ENCODE measurements at places on chromosomes 1 and 21. TPM values are rescaled to one million over a fixed set of nuclear protein-coding genes. Genes with fewer than 3 reads are reported as not detected.

DEPDC1 gene
- total RNA-seq, result not detected

LDLRAD1 gene
- not detected for total RNA-seq

BOLA1 gene
- total RNA-seq, result 28.0 TPM

CD84 gene
- total RNA-seq, result 2.5 TPM

PDZK1IP1 gene
- 10.6 TPM for total RNA-seq

RNU1-2 gene
- not detected for total RNA-seq

TARDBP gene
- 60.8 TPM for total RNA-seq

C1QC gene
- 31.4 TPM for total RNA-seq

ADCY10 gene
- 0.35 TPM for total RNA-seq

PPIAL4G gene
- not detected for total RNA-seq

ZBTB8B gene
- total RNA-seq, result 0.04 TPM

SYCP1 gene
- not detected for total RNA-seq

IFNGR2 gene
- total RNA-seq, result 47.3 TPM

LMOD1 gene
- 42.2 TPM for total RNA-seq

KRTAP15-1 gene
- not detected for total RNA-seq

DNA sequence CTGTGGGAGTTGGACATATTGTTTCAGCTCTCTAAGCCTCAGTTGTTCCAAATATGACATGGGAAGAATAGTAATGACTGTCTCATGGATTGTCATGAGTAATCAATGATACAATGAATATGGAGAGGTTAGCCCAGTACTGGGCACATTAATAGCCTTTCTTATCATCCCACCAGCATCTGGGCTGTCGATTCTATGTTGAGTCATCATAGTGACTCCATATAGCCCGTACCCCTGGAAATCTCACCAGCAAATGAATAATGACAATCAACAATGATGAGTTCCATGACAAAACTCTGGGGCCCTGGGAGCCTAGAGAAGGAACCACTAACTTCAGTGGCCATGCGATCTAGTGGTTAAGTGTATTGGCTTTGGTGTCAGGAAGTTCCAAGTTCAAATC lies 39.7 kb upstream of the GJB5 start:
- no peak overlapping the region for H3K27ac ChIP-seq
- H3K36me3 ChIP-seq, result no peaks in the 10 kb centered on the region
- no peak for DNase-seq
- no peak overlapping the region for H3K4me3 ChIP-seq

GRCh38 chr1:247274605-247275256 lies 18.9 kb downstream of the VN1R5 start:
- no peaks in the 10 kb centered on the region for H3K27me3 ChIP-seq
- no peak overlapping the region for H3K27ac ChIP-seq
- no peak for DNase-seq
- H3K36me3 ChIP-seq, result no peaks in the 10 kb centered on the region

- no peak overlapping the region for H3K27ac ChIP-seq
- no peak overlapping the region for H3K4me3 ChIP-seq
- no peaks in the 10 kb centered on the region for H3K36me3 ChIP-seq
- DNase-seq, result no peak
- H3K4me1 ChIP-seq, result peaks cover 8% of the 10 kb centered on the region
- peaks cover 3% of the 10 kb centered on the region for H3K27me3 ChIP-seq
Measured at GRCh38 chr1:166884040-166884642, 8.1 kb upstream of the TADA1 start.

DNA sequence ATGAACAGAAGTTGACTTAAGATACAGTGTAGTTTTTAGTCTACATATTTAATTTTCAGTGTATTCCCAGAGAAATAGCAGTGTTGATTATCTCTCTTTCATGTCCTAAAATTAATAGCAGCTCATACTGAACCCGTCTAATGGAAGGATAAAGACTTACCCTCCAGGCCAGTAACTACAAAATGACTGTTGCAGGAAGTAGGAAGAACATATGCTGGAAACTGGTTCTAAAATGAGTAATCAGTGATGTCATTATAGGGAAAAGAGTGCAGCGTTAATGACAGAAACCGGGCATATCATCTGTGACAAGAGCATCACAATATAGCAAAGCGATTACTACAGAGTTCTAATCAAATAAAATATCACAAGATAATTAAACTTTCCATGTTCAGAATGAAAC lies 385.5 kb downstream of the SMYD3 start:
- no peak overlapping the region for H3K4me3 ChIP-seq
- H3K27me3 ChIP-seq, result no peaks in the 10 kb centered on the region
- H3K36me3 ChIP-seq, result no peaks in the 10 kb centered on the region
- H3K27ac ChIP-seq, result no peak overlapping the region

DNA sequence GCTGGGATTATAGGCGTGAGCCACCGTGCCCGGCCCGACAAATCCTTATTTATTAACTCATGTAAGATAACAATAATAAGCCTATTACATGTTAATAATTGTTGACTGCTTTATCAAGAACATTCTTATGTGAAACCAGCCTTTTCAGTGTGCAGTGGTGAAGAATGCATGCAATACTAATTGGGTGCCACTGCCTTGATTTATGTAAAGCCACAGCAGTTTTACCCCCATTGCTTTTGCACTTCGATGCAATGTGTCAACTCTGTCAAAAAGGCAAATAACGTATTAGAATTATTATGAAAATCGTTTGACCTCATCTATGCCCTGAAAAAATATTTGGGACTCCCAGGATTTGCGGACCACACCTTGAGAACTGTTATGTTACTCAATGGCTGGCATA lies 18.3 kb downstream of the NPR1 start:
- peak overlapping the region; percentile 91 for H3K27ac ChIP-seq
- DNase-seq, result no peak
- no peaks in the 10 kb centered on the region for H3K36me3 ChIP-seq
- no peak overlapping the region for H3K4me3 ChIP-seq
- H3K4me1 ChIP-seq, result no peaks in the 10 kb centered on the region

GRCh38 chr1:54537611-54538010 lies 10.4 kb upstream of the ACOT11 start:
- H3K36me3 ChIP-seq, result no peaks in the 10 kb centered on the region
- H3K4me1 ChIP-seq, result no peaks in the 10 kb centered on the region
- H3K27me3 ChIP-seq, result no peaks in the 10 kb centered on the region

GRCh38 chr1:225770561-225771248 lies 6.9 kb upstream of the SRP9 start:
- H3K36me3 ChIP-seq, result no peaks in the 10 kb centered on the region
- no peak overlapping the region for H3K27ac ChIP-seq
- H3K4me3 ChIP-seq, result no peak overlapping the region
- no peak for DNase-seq

GRCh38 chr1:65230731-65231481 lies 78.4 kb upstream of the DNAJC6 start:
- no peak overlapping the region for H3K4me3 ChIP-seq
- no peaks in the 10 kb centered on the region for H3K27me3 ChIP-seq
- no peak overlapping the region for H3K27ac ChIP-seq
- no peaks in the 10 kb centered on the region for H3K36me3 ChIP-seq
- DNase-seq, result no peak

DNA sequence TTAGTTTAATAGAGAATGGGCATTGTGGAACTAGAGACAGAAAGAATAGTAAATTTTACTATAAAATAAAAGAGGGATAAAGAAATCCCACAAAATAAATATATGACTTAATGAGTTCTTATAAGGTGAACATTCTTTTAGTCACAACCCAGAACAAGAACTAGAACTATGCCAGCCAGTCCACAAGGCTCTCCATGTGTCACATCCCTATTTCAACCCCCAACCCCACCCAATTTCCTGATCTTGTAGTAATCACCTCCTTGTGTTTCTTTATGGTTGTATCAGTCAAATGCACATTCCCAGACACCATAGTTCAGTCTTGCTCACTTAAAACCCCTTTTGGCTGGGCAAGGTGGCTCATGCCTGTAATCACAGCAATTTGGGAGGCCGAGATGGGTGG lies 662.3 kb upstream of the CAMK1G start:
- no peak for DNase-seq
- H3K4me1 ChIP-seq, result no peaks in the 10 kb centered on the region
- H3K36me3 ChIP-seq, result no peaks in the 10 kb centered on the region
- H3K27ac ChIP-seq, result no peak overlapping the region

GRCh38 chr21:17988102-17988437 lies 168.9 kb upstream of the C21orf91 start:
- H3K27me3 ChIP-seq, result no peaks in the 10 kb centered on the region
- H3K27ac ChIP-seq, result no peak overlapping the region
- no peak for DNase-seq
- H3K4me1 ChIP-seq, result no peaks in the 10 kb centered on the region
- no peaks in the 10 kb centered on the region for H3K36me3 ChIP-seq
- no peak overlapping the region for H3K4me3 ChIP-seq

DNA sequence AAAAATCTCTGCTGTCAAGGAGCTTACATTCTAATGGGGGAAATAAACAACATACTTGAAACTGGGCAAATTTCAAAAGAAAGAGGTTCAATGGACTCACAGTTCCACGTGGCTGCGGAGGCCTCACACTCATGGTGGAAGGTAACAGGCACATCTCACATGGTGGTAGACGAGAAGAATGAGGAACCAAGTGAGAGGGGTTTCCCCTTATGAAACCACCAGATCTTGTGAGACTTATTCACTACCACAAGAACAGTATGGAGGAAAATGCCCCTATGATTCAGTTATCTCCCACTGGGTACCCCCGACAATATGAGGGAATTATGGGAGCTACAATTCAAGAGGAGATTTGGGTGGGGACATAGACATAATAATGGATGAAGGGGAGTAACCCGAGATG lies 226.4 kb downstream of the ZP4 start:
- H3K4me1 ChIP-seq, result no peaks in the 10 kb centered on the region
- no peaks in the 10 kb centered on the region for H3K27me3 ChIP-seq
- peaks cover 23% of the 10 kb centered on the region for H3K36me3 ChIP-seq

DNA sequence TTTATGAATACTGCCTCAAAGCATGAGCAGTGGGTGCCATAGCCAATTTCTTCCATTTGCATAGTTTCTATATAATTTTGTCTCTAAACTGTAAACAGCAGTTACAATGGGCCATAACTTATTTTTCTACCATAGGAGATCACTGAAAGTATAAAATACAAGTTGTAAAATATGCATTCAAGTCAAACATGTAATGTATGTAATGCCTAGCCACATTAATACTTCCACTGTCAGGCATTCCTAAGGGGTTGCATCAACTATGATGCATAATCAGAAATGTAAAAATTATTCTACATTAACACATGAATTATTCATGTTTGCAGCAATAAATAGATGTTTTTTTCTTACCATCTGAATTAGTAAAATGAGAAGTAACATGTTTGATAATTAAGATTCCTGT lies 560.3 kb upstream of the ZP4 start:
- H3K36me3 ChIP-seq, result no peaks in the 10 kb centered on the region
- no peaks in the 10 kb centered on the region for H3K27me3 ChIP-seq
- no peak overlapping the region for H3K4me3 ChIP-seq
- no peaks in the 10 kb centered on the region for H3K4me1 ChIP-seq
- no peak overlapping the region for H3K27ac ChIP-seq
- no peak for DNase-seq

DNA sequence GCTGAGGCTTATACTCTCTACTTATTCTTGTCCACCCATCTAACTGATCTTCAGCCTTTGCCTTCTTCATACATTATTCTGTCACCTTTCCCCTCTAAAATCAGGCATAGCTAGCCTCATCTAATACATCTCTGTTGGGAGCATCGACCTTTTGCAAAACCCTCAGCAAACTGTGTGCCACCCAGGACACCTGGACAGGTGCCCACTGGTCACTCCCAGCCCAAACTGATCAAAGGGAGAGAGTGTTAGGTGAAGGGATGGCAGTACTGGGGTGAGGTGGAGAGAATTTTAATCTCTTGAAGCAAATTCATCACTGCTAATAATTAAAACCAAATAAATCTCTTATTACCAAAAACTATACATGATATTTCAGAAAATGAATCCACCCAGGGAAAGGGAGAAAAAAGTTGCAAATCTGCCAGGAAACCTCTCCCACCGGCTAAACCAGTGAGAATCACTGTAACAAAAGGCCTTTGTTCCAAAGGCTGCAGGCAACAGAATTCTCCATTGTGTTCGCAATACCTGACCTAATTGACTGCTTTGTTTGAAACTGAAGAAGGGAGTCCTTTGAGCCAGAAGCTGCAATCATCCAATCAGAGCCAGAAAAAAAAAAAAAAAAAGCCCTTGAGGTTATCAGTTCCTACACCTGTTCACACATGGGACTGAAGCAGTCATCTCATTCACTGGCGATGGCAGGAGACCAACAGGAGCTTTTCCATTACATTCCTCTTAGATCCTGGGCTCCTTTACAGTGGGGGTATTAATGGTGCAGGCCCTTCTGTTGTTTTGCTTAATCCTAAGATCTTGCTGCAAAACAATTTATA lies 172.6 kb downstream of the APP start:
- DNase-seq, result no peak
- H3K4me1 ChIP-seq, result no peaks in the 10 kb centered on the region
- no peak overlapping the region for H3K4me3 ChIP-seq
- H3K36me3 ChIP-seq, result no peaks in the 10 kb centered on the region
- H3K27ac ChIP-seq, result no peak overlapping the region
- H3K27me3 ChIP-seq, result no peaks in the 10 kb centered on the region

GRCh38 chr1:244354810-244355278 lies 96.9 kb downstream of the ADSS2 start:
- no peaks in the 10 kb centered on the region for H3K36me3 ChIP-seq
- no peak for DNase-seq
- H3K4me3 ChIP-seq, result no peak overlapping the region
- H3K27ac ChIP-seq, result no peak overlapping the region

DNA sequence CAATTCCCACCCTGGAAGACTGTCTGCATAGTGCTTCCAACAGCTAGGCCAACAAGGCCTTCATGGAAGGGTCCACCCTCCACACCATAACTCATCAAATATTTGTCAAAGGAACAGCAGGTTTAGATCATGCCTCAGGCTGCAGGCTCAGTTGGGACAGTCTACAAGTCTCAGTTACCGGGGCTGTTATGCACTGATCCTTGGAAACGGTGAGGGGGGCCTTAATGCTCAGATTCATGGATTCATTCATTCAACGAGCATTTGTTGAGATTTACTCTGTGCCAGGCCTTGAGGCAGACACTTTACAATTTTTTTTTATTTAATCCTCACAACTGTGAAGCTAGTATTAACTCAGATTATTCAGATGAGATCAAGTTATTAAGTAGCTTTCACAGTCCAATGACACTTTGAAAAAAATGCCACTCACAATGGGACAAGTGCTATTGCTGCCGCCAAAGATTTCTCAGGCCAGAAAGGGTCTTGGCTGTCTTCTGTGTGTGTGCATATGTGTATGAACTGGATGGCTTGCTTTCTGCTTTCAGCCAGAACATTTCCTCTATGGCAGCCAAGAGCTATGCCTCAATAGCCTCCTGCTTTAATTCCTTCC lies 8.9 kb upstream of the C1orf216 start:
- H3K36me3 ChIP-seq, result no peaks in the 10 kb centered on the region
- no peak for DNase-seq
- H3K27ac ChIP-seq, result no peak overlapping the region
- H3K27me3 ChIP-seq, result no peaks in the 10 kb centered on the region
- no peak overlapping the region for H3K4me3 ChIP-seq

DNA sequence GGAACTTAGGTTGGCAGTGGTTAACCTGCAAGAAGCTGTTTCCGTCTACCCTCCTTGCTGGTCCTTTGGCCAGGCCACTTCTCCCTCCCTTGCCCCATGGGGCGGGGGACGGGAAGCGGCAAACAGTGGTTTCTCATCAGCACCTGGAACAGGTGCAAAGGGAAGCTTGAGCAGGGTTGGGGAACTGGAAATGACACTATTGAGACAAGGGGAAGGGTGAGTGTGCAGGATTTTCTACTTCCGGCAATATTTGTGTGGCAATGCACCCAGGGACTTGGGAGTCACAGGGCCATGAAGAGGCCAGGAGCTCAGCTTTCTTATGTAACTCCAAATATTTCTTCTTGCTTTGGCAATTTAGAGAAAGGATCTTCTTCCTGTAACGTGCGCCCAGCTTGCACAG lies 29.0 kb upstream of the SARS1 start:
- DNase-seq, result no peak
- H3K27ac ChIP-seq, result no peak overlapping the region
- H3K36me3 ChIP-seq, result no peaks in the 10 kb centered on the region
- no peaks in the 10 kb centered on the region for H3K27me3 ChIP-seq
- no peak overlapping the region for H3K4me3 ChIP-seq
- no peaks in the 10 kb centered on the region for H3K4me1 ChIP-seq
